ENCODE measurements at places on chromosomes 16 and 17. TPM values are rescaled to one million over a fixed set of nuclear protein-coding genes. Genes with fewer than 3 reads are reported as not detected.

DNA sequence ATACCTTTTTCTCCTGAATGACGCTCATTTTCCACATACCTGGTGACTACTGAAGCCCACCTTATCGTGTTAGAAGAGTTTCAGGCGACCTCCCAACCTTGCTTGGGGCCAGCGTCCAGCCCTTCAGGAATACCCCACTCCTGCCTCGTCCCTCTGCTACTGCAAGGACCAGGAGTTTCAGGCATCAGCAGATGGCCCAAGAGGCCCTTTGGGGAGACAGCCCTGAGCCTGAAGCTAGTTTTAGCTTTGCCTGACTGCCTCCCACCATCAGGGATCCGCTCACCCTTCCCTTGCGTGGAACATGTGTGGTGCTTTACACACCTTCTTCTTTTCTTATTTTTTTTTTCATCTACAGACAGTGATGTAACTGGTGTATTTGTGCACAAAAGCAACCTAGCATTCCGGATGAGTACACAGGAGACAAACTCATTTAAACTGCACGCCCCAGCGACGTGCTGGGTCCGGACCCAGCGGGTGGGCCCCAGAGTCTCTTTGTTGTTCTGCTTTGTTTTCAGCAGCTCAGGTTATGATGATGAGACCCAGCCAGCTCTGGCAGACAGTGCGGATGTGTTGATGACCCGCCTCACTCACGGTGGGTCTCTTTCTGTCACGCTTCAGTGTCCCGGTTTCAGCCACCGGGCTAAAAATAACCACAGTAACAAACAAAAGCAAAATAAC is 242.4 kb downstream of the C16orf95 start:
- no peak for DNase-seq

GRCh38 chr16:13421726-13422125 is 498.2 kb upstream of the ERCC4 start:
- no peak for DNase-seq

DNA sequence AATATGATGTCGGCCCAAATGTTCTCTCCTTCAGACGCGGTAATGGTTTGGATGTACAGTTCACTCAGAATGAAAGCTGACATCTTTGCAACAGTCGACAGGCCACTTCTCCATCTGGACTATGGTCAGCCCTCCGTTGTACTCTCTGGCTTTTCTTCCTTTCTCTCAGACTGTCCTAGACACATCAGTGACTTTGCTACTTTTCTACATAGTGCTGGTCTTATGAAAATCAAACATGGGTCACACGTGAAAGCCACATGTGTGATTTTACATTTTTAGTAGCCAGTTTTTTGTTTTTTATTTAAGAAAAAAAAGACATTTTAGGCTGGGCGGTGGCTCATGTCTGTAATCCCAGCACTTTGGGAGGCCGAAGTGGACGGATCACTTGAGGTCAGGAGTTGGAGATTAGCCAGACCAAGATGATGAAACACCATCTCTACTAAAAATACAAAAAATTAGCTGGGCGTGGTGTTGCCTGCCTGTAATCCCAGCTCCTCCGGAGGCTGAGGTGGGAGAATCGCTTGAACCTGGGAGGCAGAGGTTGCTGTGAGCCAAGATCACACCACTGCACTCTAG is 644.1 kb downstream of the KCNJ2 start:
- peak; percentile 24 for DNase-seq

DNA sequence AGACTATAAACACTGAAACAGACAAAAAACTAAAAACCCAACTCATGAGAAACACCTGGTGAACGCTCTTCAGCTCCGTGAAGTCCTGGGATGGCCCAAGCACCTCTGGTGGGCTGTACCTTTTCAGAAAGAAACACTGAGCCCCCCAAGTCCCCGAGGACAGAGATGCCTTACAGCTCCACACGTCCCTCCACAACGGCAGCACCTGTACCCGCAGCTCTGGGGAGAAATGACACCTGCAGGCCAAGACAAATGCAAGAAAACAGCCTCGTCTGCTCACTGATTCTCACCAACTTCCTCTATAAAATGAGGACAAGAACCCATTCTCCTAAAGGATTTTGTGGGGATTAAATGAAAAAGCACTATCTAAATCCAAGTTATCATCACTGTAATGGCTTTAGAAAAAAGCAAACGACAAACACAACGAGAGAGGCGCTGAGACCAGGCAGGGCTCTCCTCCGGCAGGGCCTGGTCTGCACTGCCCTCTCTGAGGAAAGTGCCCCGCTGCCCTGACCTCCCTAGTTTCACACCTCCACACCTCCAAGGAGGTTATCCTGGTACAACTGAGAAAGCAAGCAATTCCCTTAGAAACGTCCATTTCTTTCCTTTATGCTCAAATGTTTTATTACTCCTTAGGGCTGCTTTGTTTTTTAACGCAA is 114.9 kb downstream of the ZNF778 start:
- no peak for DNase-seq

DNA sequence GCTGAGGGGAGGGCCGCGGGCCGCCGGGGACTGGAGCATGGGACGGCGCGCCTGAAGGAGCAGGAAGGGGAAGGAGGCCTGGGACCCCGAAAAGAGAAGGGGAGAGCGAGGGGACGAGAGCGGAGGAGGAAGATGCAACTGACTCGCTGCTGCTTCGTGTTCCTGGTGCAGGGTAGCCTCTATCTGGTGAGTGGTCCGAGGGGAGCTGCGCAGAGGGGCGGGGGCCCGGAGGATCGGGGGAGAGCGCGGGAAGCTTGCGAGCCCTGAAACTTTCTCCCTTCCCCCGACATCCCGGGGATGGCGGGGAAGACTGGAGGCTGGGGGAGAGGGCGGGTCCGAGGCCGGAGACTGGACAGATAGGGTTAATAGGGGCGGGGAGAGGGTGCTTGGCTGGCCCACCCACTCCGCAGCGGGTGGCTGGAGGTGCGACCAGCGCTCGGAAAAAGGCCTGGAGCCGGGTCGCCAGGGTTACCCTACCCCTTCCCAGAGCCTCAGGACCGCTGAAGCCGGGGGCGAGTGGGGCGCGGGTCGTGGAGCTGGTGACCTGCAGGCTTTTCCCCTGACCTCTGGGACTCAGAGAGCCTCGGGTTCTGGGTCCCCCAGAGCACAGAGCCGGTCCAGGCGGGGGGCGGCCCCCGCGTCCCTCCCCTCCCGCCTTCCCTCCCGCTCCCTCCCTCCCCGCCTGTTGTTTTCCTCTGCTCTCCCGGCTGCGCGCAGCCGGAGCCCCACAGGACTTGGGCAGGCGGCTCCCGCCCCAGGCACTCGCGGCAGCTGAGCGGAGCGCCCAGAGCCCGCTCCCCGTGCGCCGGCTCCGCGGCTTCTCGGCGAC is 631 bp downstream of the NXPH3 start:
- no peak for DNase-seq

GRCh38 chr17:81456091-81456490 is 56.5 kb downstream of the ACTG1 start:
- DNase-seq, result no peak

- no peak for DNase-seq
Measured at GRCh38 chr17:48549914-48550501, 5.1 kb upstream of the HOXB2 start.

GRCh38 chr16:12097523-12098428 is 121.2 kb downstream of the SNX29 start:
- no peak for DNase-seq

DNA sequence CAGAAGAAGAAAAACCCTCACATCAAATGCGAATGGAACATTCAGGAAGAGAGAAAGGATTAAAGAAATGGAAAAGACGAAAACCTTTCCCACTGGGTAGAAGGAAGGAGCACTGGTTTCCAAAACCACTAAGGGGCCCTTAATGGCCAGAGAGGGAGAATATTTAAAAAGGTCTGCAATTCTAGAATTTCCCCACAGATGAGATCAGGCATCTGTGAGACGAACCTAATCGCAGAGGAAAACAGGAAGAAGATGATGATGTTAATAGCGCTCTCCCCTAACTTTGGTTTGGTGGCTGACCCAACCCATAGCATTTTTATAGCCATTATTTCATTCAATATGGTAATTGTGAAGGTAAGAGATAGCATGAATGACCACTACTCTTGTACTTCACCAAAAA is 32.8 kb downstream of the XYLT1 start:
- no peak for DNase-seq

- peak; percentile 88 for DNase-seq
Measured at GRCh38 chr17:1197781-1198490, 18.2 kb upstream of the ABR start.

GRCh38 chr16:48003206-48003907 is 152.4 kb downstream of the ABCC12 start:
- no peak for DNase-seq

DNA sequence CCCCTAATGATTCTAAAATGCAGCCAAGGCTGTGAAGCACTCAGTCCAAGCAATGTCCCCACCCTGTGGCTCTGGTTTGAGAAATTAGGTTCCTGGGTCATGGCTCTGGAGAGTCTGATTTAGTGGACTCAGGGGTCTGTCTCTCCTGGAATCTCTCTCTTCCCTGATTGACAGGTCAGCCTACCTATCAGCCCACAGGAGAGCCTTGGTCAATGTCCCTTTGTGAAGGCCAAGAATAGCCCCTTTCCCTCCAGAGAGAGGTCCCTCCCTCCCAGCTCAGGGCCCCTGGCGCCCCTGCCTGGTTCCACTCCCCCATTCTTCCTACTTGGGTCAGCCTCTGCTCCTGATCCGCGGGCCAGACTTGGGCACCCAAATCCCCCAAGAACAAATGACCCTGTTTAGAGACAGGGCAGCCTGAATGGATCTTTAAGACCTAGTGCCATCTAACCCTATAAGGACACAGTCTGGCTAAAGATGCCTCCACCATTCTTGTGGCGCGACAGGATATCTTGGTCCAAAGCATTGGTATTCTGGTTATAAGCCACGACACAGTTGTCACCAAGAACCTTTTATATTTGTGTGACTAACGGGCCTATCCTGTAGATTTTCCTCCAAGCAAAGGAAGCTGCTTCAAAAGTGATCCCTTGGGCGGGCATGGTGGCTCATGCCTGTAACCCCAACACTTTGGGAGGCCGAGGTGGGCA is 38.3 kb upstream of the PRSS54 start:
- no peak for DNase-seq

DNA sequence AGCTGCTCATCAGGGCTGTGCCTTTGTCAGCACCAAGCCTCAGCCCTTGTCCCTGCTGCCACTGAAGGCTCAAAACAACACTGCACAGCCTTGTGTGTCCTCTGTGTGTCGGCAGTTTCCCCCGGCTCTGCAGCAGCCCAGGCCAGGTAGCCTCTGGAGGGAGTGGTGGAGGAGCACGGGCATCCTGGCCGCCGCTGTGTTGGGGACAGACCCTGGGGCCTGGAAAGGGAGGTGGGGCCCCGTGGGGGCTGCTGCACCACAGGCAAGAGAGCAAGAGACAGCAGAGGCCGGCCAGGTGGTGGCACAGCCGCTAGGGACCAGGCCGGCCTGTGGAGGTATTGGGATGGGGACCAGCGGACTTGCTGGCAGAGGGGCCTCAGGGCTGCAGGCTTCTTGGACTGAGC is 96.9 kb upstream of the ZNF750 start:
- DNase-seq, result peak; percentile 67

DNA sequence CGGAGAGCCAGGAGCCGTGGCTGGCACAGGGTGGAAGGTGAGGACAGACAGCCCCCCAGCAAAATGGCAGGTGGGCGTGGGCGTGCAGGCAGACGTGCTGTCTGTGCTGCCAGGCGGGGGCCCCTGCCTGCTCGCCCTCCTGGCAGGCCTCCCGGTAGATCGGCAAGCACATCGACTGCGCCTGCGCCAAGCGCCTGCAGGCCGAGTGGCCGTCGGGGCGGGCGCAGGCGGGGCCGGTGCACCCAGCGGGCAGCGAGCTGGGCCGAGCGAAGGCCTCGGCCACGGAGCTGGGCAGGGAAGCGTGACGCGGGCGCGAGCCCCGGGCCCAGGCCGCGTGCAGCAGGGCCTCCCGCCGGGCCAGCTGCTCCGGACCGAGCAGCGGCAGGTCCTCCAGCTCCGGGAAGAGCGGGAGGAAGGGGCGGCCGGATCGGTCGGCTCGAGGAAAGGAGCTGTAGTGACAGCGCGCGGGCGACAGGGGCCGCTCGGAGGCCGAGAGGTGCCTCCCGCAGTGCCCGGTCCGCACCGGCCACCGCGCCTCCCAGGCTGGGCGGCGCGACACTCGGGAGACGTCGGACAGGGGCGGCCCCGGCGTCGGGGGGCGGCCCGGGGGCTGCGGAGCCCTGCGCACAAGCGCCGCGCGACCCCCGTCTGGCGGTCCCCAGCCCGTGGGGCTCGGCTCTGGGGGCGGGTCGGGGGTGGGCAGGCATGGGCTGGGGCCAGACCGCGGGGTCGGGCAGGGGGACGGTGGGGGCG is 16.9 kb downstream of the GRIN2C start:
- peak; percentile 94 for DNase-seq

- no peak for DNase-seq
Measured at GRCh38 chr17:66431910-66432309, 129.5 kb downstream of the PRKCA start.

GRCh38 chr17:69637446-69638156 is 223.1 kb downstream of the MAP2K6 start:
- DNase-seq, result no peak

DNA sequence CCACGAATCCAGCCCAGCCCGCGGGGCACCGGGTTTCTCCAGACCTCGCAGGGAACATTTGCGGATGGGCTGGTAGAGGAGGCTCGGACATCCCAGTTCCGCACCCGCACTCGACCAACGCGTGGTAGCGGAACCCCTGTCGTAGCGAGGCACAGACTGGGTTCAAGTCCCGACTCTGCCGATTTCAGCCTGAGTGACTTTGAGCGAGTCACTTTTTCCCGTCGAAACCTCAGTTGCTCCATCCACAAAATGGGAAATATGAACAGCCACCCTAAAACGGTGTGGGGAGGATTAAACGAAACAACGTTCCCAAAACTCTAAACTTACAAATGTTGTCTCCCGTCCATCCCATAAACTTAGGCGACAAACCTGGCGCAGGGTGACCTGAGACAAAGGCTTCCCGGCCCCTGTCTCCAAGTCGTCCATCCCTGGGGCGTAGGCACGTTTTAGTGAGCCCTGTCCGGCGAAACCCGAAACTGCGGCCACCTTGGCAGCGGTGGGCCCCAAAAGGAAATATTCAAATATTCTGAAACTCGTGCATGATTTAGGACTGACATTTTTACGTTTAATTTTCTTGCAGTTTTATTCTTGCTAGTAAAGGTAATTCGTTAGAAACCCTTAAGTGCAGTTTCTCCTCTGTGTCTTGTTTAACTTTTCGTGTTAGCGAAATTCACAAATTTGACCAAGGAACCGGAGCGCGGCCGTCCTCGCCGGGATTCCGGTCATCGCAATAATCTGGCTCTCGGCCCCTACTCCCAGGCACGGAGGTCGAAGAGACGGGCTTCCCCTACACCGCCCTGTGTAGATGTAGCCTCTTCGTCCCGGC is 1.9 kb upstream of the MLLT6 start:
- peak; percentile 60 for DNase-seq

Gene SBK1
- total RNA-seq, result 4.2 TPM

Gene CCL17
- not detected for total RNA-seq

Gene TMC8
- 65.0 TPM for total RNA-seq

Gene P2RX5
- 4.4 TPM for total RNA-seq

Gene ELMO3
- 17.4 TPM for total RNA-seq

Gene ABCA6
- 17.6 TPM for total RNA-seq

Gene STARD3
- total RNA-seq, result 118 TPM

Measured in upper lobe of left lung (tissue), 6 donors.